ENCODE measurements at places on chromosomes 5 and 9.

GRCh38 chr5:169248996-169249395, 51.9 kb downstream of the SLIT3 start:
- DNase-seq, result no peak

DNA sequence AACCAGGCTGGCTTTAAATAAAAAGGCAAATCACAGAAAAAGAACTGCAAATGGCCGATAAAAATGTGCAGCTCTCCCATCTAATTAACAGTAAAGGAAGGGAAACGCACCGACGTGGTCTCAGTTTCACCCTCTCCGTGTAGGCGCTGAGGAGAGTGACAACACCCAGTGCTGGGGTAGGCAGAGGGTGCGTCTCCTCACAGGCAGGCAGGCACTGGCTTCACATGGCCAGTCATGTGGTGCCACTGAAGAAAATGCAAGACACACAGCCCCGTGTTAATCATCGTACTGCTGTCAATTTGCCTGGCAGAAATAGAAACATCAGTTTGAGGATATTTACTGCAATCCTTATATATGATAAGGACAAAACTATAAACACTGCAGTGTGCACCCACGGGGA, 178.4 kb downstream of the FANCC start:
- no peak for DNase-seq

DNA sequence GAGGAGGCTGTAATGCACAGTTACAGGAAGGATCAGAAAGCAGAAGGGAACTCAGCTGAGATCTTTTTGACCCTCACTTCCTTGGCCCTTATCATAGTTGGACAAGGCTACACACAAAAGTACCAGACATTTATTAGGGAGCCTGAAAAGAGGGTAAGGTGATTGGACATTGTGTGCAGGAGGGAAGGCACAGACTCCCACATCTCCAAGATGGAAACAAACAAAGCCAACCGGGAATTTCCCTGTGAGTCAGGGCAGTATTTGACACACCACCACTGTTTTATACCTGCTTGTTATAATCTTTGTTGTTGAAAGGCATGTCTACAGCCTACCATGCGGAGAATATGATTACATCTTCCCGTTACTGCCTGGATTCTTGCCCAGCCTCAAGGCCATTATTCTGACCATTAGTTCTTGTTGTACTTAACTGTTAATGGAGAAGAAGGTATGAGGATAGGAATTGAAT, 3.0 kb upstream of the CCNG1 start:
- DNase-seq, result no peak

GRCh38 chr5:136559651-136560050, 194.3 kb upstream of the TRPC7 start:
- DNase-seq, result no peak

- no peak for DNase-seq
These were observed 20.8 kb downstream of the FIBCD1 start for GRCh38 chr9:130918101-130918825.

DNA sequence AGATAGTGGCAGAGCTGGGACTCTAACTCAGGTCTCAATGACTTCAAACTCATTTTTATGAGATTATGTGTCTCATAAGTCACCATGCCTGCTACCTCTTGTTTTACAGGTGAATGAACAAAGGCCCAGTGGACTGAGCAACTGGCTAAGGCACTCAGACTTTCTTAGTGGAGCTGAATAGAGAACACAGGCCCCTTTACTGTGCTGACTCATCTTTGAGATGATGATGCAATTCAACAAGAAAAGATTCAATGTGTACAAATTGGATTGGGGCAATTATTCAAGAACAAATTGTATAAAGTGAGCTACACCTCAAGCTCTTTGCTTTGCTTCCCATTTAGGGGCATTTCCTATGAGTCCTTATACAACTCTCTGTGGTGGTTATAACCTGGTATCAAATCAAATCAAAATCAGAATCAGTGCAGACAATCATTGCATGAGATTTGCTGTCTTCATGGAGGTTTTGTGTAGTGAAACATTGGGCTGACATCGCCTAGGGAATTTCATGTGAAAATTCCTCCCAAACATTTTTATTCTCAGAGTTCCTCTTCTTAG, 84.3 kb upstream of the PPP2R2B start:
- DNase-seq, result no peak

DNA sequence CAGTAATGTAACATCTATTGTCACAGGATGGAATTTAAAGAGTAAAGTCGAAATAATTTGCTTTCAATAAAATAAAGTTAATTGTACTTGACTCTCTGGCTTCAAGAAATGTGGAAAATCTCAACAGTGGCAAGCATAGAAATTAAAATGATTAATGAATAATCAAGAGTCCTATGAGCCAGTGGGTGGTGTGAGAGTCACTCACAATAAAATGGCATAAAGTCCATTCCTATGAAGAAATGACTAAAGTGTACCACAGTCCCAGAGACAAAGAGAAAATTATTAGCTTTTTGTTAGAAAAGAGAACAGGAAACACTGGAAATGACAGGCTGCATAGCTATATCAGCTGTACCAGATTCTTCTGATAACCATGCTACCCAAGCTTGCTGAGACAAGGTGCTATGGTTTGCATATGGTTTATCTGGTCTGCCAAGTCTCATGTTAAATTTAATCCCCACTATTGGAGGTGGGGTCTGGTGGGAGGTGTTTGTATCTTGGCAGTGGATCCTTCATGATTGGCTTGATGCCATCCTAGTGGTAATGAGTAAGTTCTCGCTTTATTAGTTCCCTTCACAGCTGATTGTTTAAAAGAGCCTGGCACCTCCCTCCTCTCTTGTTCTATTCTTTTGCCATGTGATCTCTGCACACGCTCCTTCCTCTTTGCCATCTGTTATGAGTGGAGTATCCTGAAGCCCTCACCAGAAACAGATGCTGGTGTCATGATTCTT, 647.7 kb upstream of the ITGA1 start:
- DNase-seq, result no peak

- DNase-seq, result no peak
These were observed 47.9 kb upstream of the ZNF618 start for GRCh38 chr9:113828221-113828620.

- DNase-seq, result no peak
These were observed 52.3 kb downstream of the SLC46A2 start for GRCh38 chr9:112838342-112838741.

DNA sequence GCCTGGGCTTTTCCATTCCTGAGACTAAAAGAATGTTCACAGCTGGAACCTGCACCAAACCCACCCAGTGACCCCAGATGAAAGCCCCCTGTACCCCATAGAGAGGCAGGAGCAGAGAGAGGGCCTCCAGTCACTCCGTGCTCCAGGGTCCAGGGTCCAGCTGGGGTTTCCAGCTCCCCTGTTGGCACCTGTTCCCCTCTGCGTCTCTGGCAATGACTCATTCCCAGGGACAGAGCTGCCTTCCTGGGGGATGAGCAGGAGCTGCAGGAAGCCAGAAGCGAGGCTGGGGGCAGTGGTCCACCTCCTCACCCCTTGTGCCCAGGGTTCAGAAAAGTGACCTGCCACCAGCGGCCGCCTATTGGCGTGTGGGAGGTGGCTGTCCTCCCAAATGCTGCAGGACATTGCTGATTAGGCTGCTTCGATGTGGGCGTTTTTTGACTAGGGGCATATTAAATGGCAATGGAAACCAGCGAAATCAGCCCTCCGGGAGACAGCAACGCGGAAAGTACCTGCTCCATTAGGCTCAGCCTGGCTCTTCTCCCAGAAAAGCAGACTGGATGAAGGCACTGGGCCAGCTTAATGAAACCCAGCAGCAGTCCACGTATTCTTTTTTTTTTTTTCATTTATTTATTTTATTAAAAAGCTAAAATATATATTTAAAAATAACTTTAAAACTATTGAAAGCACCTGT, 97.4 kb downstream of the DAP start:
- no peak for DNase-seq

DNA sequence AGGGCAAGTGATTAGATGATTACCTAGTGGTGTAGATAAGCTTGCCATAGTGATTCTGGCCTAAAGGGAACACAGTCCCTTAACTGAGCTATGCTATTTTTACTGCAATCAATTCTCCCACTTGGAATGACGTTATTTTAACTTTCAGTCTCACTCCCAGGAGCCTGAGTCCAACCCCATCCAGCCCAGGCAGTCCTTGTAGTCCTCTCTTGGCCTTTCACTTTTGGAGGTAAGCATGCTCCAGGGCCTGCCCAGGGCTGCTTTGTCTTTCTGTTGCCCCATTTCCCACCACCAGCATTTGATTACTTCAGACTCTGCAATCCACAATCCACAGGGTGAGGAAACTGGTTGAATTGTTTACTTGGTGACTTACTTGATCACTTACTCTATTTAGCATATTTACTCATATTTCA, 233.0 kb downstream of the CD180 start:
- no peak for DNase-seq

- no peak for DNase-seq
These were observed 60.2 kb upstream of the SPTLC1 start for GRCh38 chr9:92175441-92175840.

DNA sequence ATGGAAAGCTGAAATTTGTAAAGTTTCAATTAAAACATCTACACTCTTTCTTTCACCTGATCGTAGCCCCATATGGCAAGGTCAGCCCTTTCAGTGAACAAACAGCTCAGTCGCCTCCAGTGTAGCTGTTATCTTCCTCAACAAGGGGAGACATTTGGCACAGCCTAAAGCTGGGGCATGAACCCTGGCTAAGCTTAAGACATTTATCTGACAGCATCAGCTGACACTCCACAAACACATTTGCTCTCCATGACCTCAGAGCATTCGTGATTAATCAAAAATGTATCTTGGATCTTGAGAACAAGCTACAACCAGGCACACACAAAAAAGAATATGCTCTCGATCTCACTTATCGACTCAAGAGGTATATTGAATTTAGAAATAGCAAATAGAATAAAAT, 67.3 kb downstream of the POU5F2 start:
- no peak for DNase-seq

GRCh38 chr5:105288946-105289345, 1726.4 kb upstream of the NUDT12 start:
- DNase-seq, result no peak

DNA sequence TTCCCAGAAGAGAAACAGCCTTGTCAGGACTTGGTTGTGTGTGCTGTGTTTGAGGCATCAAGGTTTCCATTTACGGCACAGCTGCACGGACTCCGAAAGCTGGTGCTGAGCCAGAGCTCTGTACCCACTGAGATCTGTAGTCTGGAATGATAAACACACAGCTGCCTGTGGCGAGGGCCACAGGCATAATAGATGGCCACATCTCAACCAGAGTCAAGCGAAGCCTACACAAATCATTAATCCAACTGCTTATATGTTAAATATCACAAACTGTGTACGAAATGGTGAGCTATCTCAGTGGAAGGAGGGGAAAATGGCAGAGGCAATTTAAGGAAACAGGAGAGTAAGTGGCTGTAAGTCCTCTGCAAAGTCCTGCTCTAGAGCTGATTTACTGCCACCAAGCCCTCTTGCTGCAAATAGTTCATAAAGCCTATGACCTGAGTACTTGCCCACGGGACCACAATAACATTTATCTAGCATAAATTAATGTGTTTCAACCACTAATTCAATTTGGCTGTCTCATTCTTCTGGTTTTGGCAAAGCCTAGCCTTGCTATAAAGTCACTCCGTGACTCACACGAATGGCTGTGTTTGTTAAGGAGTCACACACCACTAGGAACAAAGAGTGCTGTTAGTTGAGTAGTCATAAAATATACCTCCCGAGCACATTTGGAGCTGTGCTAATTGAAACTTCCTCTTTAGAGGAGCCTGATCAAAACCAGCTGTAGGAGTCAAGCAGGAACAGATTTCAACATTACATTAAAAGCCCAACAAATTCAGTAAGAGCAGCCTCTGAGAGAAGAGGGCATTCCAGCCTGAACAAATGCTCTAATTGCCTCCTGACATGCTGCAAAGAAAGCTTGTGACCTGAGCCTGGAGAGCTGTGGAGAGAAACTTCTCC, 738.6 kb upstream of the ZNF608 start:
- DNase-seq, result peak; percentile 93

- no peak for DNase-seq
These were observed 537.6 kb upstream of the TYRP1 start for GRCh38 chr9:12155401-12156134.

DNA sequence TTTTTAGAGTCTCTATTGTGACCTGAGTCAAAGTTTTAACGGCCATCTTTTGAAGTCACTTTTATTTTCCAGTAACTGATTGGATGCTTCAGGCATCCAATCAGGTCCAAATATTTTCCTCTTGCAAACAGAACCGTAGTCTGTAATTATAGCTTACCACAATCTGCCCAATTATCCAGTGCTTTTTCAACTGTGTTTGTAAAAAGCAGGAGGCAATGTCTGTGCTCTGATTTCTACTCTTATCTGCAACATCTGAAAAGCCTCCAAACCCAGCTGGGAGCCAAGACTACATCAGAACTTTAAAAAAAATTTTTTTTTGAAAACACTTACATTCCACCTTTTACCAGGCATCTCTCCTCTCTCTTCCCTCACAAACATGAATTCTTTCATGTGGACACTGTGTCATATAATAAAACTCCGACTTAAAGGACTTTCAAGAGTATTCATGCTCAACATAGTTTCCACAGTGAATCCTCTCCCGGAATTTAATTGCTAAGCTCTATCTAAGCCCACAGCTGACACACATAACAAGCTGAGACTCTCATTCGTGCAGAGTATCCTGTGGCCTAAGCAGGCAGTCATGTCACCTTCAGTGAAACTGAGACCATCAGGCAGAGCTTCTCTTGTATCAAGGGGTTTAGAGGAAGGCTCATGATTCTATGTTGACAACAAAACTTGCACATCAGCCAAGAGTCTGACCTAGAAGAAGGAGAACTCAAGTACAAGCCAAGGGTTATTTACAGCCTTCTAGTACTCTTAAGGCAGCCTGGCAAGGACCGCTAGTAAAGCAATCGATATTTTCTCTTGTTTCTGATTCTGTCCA, 272.7 kb downstream of the TLE1 start:
- DNase-seq, result no peak

GRCh38 chr9:123350590-123351310, 5.2 kb upstream of the CRB2 start:
- no peak for DNase-seq

GRCh38 chr5:40347981-40348725, 331.6 kb upstream of the PTGER4 start:
- DNase-seq, result no peak

GRCh38 chr5:111756581-111757354, at the start of gene NREP:
NREP (minus strand) TSS chr5:111757194; CDS start chr5:111755772, 1,422 bp downstream.
- peak; percentile 51 for DNase-seq

GRCh38 chr5:122202952-122203351, 73.6 kb downstream of the ZNF474 start:
- DNase-seq, result no peak

DNA sequence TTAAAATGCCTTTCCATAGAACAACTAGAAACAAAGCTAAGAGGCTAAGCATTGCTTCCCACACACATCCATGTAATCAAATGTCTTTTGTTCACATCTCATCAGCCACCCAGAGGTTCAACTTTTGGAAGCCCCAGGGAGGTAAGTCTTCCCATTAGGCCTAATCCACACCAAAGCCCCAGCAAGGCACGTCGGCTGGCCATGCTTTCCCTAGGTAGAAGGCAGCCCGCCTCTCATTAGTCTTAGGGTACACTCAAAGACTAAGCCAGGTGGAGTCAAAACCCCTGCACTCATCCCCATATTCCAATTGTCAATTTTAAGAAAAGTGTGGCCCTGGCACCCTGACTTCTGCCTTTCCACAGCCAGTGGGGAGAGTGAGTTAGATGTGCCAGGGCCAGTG, 87.9 kb downstream of the ATPSCKMT start:
- no peak for DNase-seq
